ENCODE measurements at places on chromosomes 7 and 10.

DNA sequence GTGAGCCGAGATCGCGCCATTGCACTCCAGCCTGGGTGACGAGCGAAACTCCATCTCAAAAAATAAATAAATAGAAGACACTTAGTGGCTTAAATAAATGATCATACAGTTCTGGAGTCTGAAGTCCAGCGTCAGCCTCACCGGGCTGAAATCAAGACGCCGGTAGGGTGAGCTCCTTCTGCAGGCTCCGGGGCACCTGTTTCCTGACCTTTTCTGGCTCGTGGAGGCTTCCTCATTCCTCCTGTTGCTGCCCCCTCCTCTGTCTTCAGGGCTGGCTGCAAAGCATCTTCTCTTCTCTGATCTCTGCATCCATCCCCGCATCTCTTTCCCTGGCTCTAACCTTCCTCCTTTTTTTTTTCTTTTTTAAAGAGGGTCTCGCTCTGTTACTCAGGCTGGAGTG lies 32.8 kb downstream of the LIMK1 start:
- DNase-seq: no peak

GRCh38 chr7:50497968-50498367 lies 47.8 kb upstream of the FIGNL1 start:
- DNase-seq: peak; percentile 21

DNA sequence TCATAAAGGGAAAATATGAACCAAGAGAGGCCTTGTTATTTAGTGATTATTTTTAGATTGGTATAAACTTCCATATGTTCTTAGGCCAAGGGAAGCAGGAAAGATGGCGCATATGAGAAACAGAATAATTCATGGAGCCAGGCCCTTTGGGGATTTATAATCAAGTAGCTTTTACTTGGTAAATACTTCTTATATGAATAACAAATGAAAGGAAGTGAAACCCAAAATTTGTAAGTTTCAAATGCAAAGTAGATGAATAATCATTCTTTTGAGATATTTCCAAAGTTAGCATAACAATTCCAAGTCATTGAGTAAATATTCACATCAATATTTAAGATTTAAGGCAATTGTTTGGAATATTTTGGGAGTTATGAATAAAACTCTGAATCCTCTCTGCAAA lies 13.9 kb upstream of the OPTN start:
- no peak for DNase-seq

GRCh38 chr7:7953806-7954205 lies 14.8 kb upstream of the GLCCI1 start:
- DNase-seq: no peak

- DNase-seq: no peak
These were observed 305.5 kb downstream of the C7orf25 start for GRCh38 chr7:42606193-42606905.

GRCh38 chr7:20236790-20237189 lies 19.6 kb upstream of the MACC1 start:
- DNase-seq: no peak

- DNase-seq: no peak
These were observed 152.6 kb upstream of the PRR15 start for GRCh38 chr7:29410996-29411395.

DNA sequence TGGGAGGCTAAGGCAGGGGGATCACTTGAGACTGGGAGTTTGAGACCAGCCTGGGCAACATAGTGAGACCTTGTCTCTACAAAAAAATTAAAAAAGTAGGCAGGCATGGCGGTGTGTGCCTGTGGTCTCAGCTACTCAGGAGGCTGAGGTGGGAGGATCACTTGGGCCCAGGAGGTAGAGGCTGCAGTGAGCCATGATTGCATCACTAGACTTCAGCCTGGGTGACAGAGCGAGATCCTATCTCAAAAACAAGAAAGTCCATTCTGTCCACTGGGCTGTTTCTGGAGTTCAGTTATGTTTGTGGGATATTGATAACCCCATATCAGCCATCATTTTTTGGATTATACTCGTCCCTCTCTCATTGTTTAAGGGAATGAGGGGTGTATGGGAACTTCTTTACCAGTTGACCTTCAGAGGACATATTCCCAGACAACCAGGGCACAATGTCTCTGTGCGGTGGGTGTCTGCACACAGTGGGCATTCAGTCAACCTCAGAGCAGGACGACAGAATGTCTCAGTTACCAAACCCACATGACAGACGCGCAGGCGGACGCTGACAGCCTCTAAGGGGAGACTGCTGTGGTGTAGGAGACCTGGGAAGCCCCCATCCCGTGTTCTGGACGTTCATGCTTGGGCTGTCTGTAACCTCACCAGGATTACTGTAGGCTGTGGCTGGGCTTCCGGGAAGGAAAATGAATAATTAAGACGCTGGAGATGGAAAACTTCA lies 69.4 kb downstream of the CARD11 start:
- no peak for DNase-seq

DNA sequence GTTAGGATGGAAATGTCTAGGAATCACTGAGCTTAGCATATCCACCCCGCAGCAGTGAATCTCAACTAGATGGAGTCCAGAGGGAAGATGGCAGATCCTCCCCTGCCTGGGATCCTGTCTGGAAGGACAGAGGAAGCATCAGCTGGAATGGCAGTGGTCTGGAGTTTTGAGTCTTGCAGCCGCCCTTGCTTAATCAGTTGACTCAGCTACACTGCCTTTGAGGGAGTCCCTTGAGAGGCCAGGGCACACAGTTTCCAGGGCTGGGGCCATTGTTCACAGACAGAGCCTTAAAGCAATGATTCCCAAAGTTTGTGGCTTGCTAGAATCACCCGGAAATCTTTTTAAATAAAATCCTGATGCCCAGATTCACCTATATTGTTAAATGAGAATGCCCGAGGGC lies 128.1 kb downstream of the NT5C2 start:
- no peak for DNase-seq

DNA sequence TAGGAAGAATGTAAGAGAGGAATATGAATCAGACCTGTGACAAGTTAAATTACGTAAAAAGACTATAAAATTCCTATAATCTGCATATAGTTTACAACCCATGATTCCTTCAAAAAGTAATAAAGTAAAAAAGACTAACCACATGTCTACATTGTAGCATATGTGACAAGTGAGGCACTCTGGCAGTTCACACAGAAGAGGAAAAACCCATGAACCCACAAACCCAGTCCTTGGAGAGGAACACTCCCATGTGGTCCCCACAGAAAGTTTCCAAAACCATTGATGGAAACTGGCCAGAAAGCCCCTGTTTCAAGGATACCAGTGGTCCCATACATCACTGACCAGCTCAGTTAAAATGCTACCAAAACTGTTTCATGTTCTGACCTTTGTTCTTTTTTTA lies 15.7 kb downstream of the KDM7A start:
- no peak for DNase-seq

- DNase-seq: no peak
These were observed at the start of gene AMZ1 for GRCh38 chr7:2687881-2688318. TSS of gene AMZ1 (plus strand) at chr7:2688202. CDS start at chr7:2700452, 12,250 bp downstream.

DNA sequence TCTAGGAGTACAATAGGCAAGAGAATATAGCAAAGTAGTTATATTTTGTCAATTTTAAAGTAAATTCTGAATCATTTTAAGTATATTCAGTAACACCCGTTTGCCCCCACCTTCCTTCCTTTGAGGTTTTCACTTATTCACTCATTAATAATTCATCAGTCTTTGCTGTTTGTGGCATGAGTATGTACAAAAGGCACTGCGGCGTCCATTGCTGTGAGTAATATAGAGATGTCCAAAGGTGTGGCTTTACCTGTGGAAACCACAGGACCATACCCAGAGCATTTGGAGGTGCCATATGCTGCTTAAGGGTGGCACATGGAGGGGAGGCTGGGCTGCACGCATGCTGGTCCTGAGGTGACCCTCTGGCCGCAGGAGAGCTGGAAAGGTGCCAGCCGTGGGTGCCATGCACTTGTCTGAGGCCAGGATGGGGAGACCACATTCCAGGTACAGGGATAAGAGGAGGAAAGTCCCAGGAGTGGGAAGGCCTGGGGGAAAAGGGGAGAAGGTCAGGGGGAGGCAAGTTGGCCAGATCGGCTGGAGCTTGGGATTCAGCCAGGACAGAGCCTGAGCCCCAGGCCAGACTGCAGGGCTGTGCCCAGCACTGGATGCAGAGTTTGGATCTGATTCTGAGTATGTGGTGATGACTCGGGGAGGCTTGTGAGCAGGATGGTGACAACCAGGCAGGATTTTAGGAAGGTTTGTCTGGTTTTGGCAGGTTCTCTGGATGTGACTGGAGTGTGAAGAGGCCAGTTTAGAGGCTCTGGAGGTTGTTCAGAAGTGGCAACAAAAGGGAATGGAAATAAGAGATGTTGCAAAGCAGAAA lies 223.4 kb downstream of the MGMT start:
- no peak for DNase-seq

DNA sequence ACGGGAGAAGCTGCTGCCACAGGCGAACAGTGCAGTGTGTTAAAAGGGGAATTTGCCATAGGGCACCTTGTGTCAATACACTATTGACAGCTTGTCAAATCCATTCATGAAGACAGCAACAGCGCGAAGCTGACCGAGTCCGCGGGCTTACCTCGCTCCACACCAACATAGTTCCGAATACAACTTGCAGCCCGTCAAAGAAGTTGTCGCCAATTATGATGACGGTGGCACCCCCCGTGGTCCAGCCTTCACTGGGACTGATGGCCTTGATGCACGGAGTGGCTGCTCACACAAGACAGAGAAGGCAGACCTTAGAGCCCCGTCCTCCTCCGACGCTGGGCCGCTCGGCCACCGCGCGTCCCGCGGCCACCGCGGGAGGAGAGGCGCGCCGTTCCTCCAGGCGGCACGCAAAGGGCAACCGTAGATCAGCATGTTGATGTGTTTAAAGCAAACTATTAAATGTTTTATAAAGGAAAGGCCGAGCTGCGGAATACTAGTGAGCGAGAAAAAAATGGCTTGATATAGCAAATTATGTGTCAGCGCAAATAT lies 96.4 kb downstream of the EBF3 start:
- no peak for DNase-seq

DNA sequence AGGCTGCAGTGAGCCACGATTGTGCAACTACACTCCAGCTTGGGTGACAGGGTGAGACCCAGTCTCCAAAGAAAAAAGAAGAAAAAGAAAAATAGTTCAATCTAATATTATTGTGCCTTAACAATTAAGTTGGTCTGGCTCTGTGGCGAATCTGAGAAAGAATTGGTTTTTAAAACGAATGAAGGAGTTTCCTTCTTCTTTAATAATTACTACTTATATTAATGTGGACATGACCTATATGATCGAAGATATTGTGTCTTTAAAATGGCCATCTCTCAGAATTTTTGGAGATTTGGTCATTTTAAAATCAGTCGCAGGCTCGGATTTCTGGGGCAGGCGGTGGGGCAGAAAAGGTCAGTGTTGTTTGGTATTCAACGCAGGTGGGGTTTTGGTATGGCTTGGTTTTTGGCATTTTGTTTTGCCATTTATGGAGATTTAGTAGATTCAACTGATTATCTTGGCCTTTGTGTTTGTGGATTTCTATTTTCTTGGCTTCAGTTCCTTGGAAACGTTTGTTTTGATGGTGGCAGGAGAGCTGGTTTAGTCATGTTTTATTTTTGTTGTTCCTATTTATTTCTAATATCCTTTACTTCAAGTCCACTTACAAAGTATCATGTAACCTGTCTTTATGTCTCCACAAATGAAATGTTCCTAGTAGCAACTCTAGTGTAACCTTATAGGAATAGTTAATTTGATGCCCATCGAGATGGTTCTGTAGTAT lies 178.8 kb upstream of the MKLN1 start:
- no peak for DNase-seq

- DNase-seq: no peak
These were observed 1002.0 kb downstream of the GATA3 start for GRCh38 chr10:9056521-9056920.
